Cortex of kidney (tissue), 1 donor: ENCODE measurements at places on chromosomes 1 and 21.

DNA sequence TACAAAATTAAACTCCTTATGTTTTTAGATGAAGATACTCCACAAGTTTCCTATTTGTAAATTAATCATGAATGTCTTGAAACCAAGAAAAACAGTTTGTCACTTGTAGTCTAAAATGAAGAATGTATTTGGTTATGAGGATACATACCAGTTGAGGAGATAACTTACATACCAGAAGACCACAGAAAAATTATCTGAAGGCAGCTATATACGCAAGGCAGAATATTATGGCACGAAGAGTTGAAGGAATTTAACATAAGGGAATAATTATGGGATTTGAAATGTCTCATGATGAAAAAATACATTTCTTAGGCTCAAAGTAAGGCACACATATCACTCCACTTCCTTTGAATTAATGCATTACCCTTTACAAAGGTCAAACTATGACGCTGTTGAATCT lies 73.3 kb downstream of the IFI44 start:
- no peak for DNase-seq

DNA sequence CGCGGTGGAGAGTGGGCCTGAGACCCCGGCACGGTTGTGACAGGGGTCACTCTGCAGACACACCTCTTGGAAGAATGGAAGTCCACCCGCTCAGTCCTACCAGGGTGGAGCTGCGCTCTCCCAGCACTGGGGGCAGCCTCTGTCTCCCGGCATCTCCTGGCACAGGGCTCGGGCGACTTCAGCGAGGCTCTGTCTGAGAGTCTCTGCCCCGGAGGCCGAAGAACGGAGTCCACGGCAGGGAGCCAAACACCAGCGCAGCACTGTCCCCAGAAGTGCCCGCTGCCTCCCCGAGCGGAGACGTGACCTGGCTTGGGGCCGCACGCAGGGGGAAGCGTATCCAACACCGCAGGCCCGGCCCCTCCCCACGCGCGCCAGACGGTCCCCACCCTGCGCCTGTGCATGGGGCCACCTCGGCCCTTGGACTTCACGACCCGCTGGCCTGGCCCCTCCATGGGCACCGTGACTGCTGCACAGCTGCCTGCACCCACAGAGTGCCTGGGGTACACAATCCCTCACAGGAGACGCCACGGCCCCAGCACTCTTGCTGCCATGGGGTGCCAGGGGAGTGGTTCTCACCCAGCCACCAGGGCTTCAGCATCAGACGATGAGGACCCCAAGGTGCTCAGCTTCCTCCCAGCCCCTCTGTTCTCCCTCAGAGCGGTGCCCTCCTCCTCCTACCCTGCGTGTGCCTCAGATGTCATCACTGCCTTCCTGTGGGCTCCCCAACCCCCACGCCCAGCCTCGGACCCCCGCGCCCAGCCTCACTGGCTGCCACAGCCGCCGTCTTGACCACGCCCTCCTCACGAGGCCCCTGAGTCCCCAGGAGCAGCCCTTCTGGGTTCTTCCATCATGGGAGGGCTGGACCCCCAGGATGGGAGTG lies 14.9 kb upstream of the RNF223 start:
- DNase-seq, result no peak

DNA sequence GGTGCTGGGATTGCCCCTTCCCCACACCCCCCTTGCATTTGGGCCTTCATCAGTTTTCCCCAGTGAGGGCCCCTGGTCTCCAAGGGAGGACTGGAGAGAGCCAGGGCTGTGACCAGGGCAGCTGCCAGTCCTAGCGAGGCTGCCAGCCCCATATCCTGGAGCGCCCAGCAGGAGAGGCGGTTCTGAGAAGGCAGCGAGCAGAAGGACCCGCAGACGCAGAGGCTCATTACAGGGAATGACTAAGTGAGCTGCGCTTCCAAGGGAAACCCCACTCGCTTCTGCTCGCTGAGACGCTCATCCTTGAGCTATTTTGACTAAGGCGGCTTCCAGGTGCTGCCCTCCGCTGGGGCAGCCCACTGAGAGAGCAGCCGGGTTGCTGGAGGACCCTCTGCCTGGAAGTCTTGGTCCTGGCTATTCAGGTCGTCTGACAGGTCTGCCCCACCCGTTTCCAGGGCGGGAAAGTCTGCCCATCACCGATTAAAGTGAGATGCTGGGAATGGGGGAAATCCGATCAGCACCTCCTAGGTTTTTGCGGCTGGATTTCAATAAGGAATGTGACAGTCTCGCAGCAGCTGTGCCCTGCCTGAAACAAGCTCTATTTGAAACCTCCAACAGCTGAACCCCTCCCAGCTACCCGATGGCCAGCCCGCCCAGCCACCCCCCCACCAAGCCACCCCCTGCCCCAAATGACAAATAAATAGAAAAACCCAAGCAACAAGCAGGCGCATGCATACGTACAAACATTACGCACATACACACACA lies 2.8 kb downstream of the KCNN3 start:
- DNase-seq, result no peak

GRCh38 chr1:31934706-31935629 lies 3.2 kb downstream of the PTP4A2 start:
- no peak for DNase-seq

DNA sequence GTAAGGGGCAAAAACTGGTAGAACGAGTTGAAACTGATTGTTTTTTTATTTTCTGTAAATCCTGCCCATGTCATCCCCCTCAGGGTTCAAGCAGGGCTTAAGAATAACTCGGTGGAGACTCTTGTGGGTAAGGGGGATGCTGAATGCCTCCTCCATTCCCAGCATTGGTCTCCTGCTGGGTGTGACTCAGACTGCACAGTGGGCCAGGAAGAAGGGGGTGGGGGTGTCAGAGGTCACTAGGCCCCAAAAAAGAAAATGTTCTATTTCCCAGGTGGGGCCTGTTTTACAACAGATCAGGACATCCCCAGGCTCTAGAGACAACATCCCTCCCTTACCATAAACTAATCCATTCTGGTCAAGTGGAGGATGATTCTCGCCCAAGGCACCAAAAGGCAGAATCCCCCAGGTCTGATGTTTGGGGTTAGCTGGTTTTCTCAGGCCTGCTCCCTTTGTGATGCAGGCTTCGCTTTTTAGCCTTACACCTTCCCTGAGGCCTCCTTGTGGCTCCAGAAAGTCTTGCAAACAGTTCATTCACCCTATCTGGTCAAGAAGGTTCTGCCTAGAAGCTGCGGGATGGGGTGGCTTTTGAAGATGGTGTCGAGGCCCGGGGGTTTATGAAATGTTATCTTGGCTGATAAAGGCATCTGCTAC lies 10.7 kb upstream of the GRHL3 start:
- no peak for DNase-seq

DNA sequence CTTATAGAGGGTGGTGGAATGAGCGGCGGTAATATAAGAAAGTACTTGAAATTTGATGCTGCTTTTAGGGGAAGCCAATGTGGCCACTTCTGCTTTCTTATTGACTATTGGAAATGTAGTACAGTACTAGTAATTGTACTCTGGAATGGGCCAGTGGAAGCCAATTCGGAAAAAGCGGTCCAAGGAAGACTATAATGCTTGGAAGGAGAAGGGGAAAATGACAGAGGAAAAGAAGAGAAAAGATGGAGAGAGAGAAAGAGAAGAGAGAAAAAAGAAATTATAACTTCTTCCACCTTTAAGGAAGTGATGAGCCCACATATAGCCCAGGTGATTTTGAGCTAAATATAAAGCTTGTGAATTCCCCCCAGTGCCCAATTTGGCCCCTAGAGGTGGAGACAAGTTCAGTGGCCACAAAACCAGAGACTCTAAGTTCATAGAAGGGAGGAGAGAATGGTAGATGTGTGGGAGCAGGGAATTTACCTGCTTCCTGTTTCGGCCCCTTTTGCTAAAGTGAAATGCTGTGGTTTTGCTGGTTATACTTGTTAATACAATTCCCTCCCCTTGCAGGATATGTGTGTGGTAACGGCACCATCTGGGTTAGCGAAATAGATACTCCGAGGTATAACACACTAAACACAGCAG lies 35.7 kb upstream of the DUSP10 start:
- no peak for DNase-seq

DNA sequence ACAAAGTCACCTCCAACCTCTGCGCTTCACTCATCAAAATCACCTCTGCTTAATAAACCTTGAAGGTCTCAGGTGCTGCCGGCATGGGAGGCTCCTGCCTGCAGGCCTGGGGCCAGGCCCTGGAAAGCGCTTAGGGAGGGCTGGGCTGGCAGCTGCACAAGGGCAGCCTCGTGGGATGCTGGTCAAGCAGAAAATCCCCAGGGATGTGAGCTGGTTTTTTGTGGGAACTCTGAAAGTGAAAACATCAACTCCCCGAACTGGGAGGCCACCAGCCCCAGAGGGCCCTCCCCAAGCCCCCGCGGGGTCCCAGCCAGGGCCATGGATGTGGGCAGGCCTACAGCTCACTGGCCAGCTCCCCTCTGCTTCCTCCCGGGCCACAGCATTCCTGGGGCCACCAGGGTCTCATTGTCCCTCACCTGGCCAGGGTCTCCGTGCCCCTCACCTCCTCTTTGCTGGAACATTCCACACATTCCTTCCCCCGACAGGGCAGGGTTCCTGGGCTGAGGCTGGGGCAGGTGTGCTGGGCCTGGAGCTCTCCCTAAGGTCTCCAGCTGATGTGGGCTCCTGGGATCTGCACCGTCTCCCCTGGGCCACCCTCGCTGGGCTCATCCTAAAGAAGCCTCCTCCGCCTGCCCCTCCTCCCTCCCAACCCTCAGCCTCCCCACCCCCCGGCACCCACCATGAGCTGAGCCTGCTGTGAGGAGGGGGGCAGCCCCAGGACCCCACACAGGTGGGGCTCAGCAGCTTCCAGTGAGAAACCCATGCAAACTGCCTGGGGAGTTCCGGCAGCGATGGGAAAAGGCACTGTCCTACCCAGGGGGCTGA lies 36.0 kb upstream of the POFUT2 start:
- no peak for DNase-seq

GRCh38 chr1:192907545-192908243 lies 98.9 kb downstream of the RGS2 start:
- no peak for DNase-seq

GRCh38 chr1:66266756-66267155 lies 267.2 kb upstream of the SGIP1 start:
- no peak for DNase-seq

- DNase-seq, result no peak
These were observed 53.4 kb downstream of the DMAP1 start for GRCh38 chr1:44266400-44267344.

DNA sequence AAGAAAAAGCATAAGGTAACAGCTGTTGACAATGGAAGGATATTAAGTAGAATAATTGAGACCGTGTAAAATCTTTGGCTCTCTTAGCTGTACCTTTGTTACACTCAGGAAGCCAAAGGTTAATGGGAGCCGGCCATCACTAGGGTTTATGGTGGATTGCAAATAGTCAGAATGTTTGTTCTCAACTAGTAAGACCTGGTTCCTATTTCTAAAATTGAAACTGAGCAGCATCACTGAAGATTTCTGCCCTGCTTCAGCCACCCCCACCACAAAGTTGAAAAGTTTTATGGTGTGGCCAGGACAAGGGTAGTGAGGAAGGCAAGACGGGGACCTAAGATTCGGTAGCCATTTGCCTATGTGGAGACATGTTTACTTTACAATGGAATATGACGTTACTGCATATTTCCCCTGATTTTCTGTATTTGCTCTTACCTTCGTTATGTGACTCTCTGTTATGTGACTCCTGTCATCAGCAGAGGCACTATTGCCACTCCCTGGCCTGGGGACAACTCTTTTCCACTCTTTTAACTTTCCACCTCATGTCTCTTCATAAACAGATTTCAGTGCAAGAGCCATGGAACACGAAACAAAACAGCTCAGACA lies 41.4 kb upstream of the KIF1B start:
- no peak for DNase-seq

DNA sequence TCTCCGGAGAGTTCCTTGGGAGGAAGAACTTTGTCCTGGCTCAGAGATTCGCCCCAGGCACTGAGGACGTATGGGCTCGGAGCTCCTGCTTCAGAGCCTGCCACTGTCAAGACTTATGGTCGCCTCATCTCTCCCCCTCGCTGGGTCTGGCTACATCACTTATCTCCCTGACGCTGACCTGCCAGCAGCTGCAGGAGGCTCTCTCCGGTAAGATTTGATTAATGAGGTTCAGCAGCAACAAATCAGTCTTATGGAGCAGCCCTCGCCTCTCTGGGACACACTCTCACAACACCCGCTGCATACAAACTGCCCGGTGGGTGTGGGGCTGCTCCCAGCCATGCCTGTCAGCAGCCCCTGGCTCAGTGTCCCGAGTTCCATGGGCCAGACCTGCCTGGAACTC lies 297.8 kb downstream of the RRAGC start:
- no peak for DNase-seq

GRCh38 chr1:110165761-110166231 lies 15.5 kb downstream of the SLC6A17 start:
- no peak for DNase-seq

DNA sequence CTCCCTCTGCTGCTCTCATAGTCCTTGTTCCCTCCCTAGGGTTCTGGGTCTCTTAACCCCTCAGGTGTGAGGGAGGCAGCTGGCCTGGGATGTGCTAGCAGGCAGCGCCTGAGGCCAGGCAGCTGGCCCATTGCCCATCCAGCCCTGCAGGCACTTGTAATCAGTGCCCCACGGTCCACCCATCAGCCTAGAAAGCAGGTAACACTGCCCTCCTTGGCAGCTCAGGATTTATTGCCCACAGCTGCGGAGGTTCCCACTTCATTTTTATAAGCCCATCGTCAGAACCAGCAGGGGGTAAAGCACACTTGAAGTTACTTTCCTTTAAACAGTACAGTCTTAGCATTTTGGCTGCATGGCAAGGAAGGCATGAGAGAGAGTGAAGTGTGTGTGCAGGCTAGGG lies 70.6 kb downstream of the TMEM53 start:
- no peak for DNase-seq

DNA sequence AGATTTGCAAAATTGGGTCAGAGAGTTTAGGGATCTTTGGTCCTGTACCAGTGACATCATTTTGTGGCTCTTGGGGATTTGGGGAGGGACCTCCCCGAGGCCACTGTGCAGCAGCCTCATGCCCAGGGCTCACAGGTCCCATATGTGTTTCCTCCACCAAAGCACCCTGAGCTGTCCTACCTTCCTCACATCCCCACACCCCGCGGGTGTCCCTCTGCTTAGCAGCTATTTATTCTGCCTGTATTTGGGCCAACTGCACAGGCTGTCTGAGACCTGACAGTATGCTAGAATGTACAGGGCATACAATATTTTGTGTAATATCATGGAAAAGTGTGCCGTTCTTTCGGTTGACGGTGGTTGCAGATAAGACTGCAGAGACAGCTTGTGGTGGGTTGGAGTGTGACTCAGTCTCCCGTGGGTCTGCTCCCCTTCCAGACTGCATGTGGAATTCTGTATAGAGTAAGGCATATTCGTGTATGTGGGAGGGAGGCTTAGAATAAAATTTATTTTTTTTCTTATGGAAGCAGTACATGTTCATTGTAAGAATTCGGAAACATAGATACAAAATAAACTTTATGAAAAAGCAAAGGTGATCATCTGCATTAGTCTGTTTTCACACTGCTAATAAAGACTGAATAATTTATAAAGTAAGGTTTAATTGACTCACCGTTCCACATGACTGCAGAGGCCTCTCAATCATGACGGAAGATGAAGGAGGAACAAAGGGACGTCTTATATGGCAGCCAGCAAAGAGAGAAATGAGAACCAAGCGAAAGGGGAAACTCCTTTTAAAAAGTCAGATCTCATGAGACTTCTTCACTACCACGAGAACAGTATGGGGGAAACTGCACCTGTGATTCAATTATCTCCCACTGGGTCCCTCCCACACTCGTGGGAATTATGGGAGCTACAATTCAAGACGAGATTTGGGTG lies 84.4 kb downstream of the ADARB1 start:
- DNase-seq, result no peak
